Renal cortical epithelial cell (primary cell): ENCODE measurements at places on chromosomes 1 and 21. TPM values are rescaled to one million over a fixed set of nuclear protein-coding genes. Genes with fewer than 3 reads are reported as not detected.
A peak's percentile ranks its signal among the peaks of the same experiment; 100 is the strongest.

The SMCP gene
- not detected in 2 replicates for total RNA-seq

The DIO1 gene
- total RNA-seq: not detected in 2 replicates

The PADI2 gene
- total RNA-seq: 1.5 and 147 TPM in 2 replicates

The AKR1A1 gene
- 101 and 183 TPM in 2 replicates for total RNA-seq

The FOXD2 gene
- 0.15 TPM in 1 of 2 replicates, not detected in the other for total RNA-seq

DNA sequence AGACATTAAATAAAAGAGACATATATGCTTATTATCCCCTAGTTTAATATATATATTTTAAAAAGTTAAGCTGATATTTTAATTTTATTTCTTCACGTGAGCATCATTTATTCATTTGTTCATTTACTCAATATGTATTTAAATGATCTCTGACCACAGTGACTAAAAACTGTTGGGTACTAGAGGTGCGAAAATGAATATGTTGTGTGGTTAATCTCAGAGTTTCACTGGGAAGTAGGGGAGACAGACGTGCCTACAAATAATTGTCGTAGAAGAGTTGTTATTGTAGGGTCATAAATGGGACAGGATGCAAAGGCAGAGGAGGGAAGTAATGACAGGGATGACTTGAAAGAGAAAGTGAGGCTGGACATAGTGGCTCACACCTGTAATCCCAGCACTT lies 213.0 kb upstream of the CACYBP start:
- no peak for DNase-seq

DNA sequence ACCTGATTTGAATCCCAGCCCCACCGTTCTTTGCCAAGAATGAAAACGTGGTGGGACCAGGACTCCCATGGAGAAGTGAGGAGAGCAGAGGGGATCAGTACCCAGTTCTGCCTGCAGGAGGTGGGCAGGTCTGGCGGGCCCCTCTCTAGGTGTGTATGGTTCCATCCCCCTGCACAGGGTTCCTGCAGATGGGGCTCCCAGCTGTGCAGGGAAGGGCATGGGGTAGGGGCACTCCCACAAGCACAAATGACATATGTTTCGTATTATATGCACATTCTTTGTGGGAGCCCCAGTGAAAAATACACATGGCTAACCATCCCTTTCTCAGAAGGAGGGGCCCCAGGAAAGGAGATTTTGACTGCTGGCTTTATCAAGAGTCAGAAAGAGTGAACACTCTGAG lies 144.6 kb downstream of the PLPP3 start:
- no peak for DNase-seq

DNA sequence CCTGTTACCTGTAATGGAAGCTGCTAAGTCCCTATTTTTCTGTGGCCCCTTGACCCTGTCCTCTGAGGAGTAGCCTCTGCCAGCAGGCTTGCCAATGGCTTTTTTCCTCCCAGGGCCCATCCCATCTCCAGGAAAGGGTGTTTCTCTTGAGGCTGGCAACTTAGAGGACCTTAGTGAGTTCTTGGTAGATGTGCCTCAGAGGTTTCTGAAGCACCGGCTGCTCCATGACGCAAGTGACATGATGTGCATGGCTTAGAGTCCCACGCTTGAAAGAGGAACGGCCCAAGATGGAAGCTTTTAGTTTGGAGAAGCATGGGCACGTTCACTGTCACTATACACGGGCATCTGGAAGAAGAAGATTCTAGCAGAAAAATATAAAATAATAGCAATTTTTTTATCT lies 63.0 kb downstream of the TGFB2 start:
- DNase-seq: no peak

- no peak for DNase-seq
Measured at GRCh38 chr1:169005776-169006175, 100.7 kb upstream of the ATP1B1 start.

DNA sequence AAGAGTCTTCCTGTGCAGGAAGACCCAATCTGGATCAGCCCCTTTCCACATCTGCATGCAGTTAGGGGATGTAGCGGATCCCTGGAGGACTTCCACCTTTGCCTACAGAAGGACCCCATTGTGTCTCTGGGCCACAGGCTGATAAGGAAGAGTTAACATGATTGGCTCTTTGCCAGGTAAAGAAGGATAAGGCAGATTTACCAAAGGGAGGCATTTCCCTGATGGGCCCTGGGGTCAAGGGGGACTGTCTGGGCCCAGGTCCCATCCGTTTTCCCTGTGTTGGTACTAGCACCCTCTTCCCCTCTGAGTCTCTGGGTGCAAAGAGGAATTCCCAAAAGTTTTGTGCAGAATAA lies 29.1 kb downstream of the SLC26A9 start:
- DNase-seq: no peak

DNA sequence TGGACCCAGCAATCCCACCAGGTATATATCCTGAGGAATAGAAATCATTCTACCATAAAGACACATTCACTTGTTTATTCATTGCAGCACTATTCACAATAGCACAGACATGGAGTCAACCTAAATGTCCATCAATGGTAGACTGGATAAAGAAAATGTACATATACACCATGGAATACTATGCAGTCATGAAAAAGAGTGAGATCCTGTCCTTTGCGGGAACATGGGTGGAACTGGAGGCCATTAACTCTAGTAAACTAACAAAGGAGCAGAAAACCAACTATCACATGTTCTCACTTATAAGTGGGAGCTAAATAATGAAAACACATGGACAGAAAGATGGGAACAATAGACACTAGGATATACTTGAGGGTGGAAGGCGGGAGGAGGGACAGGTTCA lies 36.1 kb upstream of the PRKACB start:
- no peak for DNase-seq

DNA sequence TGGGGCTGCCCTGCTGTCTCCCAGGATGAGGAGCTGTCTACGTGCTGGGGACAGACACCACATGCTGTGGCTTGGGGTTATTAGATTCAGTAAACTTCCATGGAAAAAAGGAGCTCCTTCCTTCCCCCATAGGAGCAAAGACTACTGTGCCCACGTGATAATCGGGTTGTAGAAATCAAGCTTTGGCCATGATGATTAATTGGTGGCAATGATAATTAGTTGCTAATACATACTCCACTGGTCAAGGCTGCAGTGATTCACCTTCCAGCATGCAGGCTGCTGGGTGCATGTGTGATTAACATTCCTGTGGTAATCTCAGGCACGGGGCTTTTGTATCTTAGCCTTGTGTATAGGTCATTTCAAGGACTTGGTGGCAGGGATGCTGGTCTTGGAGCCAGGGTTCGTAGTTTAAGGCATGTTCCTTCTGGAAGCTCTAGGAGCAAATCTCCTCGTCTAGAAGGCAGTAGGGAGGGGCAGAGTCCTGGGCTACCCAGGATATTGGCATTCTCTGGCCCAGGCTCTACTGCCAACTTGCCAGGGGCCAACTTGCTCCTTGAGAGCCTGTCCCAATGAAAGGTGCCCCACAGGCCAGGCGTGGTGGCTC lies 41.4 kb downstream of the TMCO4 start:
- peak; percentile 96 for DNase-seq

DNA sequence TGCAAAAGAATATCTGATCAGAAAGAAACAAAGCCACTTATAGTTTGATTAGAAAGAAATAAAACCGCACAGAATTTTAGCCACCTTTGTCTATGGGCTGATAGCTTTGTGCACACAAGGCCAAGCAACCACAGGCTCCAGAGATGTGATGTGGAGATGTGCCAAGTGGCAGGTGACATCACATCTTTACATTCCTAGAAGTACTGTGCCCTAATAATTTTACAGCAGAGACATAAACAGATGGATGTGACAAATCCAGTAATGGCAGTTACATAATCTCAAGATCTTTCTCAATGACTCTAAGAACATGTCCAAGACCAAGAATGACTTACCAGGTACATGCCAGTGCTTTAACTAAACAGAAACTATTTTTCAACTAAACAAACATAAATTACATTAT lies 159.5 kb downstream of the LTN1 start:
- DNase-seq: peak; percentile 42

DNA sequence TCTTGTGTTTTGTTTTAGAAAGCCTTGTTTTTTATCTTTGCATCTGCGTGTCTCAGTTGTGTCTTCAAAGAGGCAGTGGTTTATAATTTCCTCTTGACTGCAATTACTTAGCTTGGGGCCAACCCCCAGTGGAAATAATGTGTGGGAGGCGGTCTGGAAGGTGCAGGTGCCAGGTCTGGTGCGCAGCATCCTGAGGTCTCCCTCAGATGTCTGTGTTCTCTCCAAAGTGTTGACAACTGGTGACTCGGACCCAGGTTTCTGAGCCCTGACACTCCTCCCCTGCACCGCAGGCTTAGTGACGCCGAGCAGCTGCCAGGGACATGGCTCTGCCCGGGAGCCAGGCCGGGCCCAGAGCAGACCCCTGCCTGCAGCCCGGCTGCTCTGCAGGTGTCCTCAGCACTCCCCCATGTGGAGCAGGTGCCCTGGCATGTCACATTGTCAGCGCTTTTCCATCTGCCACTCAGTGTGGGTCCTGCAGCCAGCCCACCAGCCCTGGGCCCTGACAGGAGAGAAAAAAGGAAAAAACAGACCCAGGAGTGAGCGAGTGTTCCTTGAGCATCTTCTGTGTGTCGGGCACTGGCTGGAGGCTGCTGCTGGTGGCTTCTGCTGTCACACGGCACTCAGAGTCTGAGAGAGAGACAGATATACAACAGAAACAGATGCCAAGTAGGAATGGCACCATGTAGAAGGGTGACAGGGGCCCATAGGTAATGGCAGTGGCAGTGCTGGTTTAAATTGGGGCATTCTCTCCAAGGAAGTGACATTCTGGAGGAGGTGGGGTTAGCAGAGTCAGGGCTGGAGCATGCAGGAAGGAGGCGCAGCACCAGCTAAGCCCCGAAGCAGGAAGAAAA lies 24.8 kb upstream of the SELENON start:
- no peak for DNase-seq
